GM23338 (cell line): ENCODE measurements at places on chromosomes 2 and 18.

- DNase-seq, result peak; percentile 92
Measured at GRCh38 chr2:219522111-219523030, 8.1 kb downstream of the ASIC4 start.

DNA sequence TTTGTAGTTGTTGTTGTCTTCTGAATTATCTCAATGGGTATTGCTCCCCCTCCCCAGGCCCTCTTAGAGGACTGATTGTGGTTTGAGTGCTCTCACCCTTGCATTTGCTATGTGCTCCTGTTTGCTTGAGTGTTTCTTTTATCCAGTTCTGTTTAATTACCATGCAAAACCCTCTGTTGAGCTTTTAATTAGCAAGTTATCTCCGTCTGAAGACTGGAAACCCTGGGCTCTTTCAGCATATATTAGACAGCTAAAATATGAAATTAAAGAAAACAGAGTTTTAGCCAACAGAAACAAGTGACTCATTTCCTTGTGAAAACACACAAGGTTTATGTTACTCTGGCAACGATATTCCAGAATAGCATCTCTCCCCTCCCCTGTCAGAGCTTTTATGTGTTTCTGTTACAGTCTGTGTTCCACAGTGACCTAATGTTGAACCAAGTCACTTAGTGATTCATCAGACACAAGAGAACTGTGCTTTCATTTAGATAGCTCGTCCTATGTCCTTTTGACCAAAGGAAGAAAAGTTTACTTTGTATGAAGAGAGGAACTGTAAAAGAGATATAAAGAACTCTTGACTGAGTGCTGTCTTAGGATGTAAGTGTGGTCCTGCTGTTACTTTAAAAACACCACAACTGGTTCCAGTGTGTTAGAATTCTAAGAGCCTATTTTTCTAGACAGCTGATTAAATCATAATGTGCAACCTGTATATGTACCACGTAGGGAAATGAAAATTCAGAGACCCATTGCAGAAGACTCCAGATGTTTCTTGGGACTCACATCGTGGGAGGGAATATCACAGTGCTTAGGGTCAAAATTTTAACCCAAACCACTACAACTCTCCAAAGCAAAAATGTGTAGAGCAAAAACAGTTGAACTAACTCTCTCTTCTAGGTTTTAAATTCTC lies 172.8 kb upstream of the RBMS1 start:
- no peak for DNase-seq

- DNase-seq, result no peak
Measured at GRCh38 chr2:42256505-42256904, 87.4 kb downstream of the EML4 start.

- no peak for DNase-seq
Measured at GRCh38 chr2:233072838-233073237, 12.7 kb downstream of the INPP5D start.

DNA sequence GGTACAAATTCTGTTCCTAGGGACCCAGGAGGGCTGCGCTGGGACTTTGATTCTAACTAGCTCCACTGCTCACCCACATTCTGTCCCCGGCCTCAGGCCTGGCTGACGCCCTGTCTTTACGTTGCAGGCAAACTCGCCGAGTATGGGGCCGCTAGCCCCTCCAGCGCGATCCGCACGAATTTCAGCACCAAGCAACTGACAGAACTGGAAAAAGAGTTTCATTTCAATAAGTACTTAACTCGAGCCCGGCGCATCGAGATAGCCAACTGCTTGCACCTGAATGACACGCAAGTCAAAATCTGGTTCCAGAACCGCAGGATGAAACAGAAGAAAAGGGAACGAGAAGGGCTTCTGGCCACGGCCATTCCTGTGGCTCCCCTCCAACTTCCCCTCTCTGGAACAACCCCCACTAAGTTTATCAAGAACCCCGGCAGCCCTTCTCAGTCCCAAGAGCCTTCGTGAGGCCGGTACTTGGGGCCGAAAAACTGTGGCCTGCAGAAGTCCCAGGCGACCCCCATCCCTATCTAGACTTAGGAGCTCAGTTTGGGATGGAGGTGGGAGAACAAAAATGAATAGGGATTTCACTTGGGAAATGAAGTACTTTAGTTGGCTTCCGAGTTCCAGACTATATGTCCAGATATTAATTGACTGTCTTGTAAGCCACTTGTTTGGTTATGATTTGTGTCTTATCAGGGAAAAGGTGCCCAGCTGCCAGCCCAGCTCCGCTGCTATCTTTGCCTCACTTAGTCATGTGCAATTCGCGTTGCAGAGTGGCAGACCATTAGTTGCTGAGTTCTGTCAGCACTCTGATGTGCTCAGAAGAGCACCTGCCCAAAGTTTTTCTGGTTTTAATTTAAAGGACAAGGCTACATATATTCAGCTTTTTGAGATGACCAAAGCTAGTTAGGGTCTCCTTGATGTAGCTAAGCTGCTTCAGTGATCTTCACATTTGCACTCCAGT lies 1.5 kb downstream of the HOXD1 start:
- peak; percentile 29 for DNase-seq

GRCh38 chr2:128734521-128735295 lies 416.0 kb upstream of the HS6ST1 start:
- DNase-seq, result peak; percentile 61

- no peak for DNase-seq
Measured at GRCh38 chr2:101682311-101682710, 15.2 kb upstream of the MAP4K4 start.

DNA sequence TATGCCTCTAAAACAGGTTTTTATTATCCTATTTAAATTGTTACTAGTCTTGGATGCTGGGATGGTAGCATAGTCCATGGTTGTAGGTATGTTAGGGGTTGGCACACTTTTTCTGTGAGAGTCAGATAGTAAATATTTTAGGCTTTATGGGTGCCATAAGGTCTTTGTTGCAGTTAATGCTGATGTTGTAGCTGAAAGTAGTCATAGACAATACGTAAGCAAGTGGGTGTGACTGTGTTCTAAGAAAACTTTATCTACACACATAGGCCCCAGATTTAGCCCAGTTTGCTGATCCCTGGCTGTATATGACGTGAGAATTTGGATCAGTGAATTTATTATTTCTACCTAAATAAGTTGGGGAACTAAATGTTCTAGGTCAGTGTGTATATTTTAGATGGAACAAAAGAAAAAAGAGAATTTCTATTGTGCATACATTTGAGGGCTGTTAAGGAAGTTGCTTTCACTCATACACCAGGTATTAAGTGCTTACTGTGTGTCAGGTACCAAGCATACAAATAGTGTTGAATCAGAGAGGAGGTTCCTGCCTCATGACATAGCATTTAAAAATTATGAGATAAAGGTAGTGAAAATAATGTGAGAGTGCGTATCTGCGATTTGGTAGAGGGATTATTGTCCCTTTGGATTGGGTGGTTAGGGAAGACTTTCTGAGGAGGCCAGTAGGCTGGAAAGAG lies 39.4 kb downstream of the AGFG1 start:
- DNase-seq, result no peak
